Fibroblast of lung (primary cell): ENCODE measurements at places on chromosomes 3 and 15. TPM values are rescaled to one million over a fixed set of nuclear protein-coding genes. Genes with fewer than 3 reads are reported as not detected.

DNA sequence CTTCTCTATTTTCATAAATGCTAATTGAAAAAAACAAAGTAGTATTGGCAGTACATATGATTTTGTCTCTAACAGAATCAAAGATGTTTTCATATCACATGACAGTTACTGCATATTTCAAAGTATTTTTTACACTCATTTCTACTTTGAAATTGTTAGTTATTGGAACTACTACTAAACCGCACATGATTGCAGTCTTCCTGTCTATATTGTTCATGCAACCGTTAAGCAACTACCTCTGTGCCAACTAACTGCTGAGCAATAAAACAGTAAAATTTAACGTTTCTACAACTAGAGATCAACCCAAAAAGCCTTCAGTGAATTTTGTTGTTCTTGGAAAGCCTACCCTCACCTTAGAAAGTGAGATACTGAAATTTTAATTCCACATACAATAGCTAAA, 64.2 kb downstream of the DMXL2 start:
- no peaks in the 10 kb centered on the region for H3K27me3 ChIP-seq
- no peak overlapping the region for H3K4me3 ChIP-seq
- no peaks in the 10 kb centered on the region for H3K4me1 ChIP-seq
- H3K36me3 ChIP-seq = no peaks in the 10 kb centered on the region

DNA sequence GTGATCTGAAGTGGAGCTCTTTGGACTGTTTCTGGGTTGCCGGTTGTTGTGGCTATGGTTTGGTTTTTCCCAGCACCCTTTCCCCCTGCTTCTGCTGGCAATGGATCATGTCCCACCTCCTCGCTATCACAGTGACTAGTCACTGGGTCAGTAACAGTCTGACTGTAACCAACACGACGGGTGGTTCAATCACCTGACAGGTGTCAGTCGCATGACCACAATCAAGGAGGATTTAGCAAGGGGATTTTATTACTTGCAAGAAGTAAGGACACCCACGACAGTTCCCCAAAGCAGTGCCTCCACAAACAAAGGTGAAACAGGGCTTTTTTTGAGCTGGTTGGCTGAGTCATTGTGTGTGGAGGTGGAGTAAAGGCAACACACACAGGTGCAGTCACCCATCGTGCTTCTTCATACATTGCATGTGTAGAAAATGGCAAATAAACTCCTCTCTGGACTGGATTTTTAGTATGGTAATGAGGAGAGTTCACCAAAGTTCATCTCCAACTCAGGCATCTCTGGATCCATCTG, 58.8 kb upstream of the FAM3D start:
- no peak for DNase-seq
- H3K4me1 ChIP-seq = no peaks in the 10 kb centered on the region
- H3K4me3 ChIP-seq = no peak overlapping the region
- H3K27ac ChIP-seq = no peak overlapping the region

DNA sequence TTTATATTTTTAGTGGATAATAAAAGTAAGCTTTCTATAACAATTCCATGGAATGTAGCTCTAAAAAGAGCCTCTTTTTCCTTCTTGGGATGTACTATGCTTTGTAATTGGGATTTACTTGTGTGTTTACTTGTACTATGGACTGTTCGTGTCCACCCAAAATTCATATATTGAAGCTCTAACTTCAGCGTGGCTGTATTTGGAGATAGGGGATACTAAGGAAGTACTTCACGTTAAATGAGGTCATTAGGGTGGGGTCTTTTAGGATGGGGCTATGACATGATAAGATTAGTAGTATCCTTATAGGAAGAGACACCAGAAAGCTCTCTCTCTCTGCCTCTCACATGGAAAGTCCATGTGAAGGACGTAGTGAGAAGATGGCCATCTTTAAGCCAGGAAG, 64.9 kb downstream of the P3H2 start:
- no peaks in the 10 kb centered on the region for H3K36me3 ChIP-seq
- no peak overlapping the region for H3K27ac ChIP-seq
- no peaks in the 10 kb centered on the region for H3K27me3 ChIP-seq
- H3K4me3 ChIP-seq = no peak overlapping the region

GRCh38 chr3:55782807-55783206, 295.7 kb upstream of the WNT5A start:
- H3K36me3 ChIP-seq = no peaks in the 10 kb centered on the region
- no peak overlapping the region for H3K27ac ChIP-seq
- DNase-seq = no peak
- no peaks in the 10 kb centered on the region for H3K4me1 ChIP-seq
- H3K27me3 ChIP-seq = no peaks in the 10 kb centered on the region

DNA sequence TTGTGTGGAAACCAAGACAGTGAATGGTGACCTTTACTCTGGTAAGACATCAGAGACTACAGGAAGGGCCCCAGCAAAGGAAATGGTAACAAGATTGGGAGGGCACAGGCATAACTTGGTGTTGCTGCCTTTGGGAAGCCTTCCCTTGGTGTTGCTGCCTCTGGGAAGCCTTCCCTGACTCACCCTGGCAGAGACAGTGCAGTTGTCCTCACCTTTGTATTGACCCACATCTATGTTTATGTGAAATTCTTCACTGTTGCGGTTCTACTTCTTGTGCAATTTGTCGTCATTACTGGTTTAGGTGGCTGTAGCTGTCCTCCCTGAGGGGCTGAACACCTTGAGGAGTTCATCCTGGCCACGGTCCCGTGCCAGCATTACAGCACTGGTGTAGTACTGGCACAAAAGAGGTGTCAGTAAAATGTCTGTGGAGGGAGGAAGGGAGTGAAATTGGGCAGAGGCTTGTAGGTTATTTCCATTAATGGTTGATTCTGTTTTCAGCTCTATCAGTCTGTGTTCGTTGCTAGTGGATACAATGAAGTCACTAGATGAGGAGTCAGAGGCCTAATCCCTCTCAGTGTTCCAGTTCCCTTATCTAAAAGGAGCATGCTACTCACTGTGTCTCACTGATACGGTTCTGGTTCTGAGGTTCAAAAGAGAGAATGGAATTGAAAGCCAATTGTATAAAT, 21.6 kb downstream of the IFT122 start:
- no peak overlapping the region for H3K4me3 ChIP-seq
- peaks cover 1% of the 10 kb centered on the region for H3K36me3 ChIP-seq
- DNase-seq = no peak
- no peak overlapping the region for H3K27ac ChIP-seq

GRCh38 chr3:171574556-171575240, 114.5 kb upstream of the TNIK start:
- H3K27me3 ChIP-seq = no peaks in the 10 kb centered on the region
- no peak overlapping the region for H3K27ac ChIP-seq
- H3K4me1 ChIP-seq = no peaks in the 10 kb centered on the region
- peak; percentile 40 for DNase-seq
- H3K4me3 ChIP-seq = no peak overlapping the region

GRCh38 chr3:47376393-47376792, 4.4 kb upstream of the PTPN23 start:
- no peaks in the 10 kb centered on the region for H3K27me3 ChIP-seq
- DNase-seq = no peak
- H3K27ac ChIP-seq = no peak overlapping the region
- no peaks in the 10 kb centered on the region for H3K36me3 ChIP-seq
- peaks cover 3% of the 10 kb centered on the region for H3K4me1 ChIP-seq

DNA sequence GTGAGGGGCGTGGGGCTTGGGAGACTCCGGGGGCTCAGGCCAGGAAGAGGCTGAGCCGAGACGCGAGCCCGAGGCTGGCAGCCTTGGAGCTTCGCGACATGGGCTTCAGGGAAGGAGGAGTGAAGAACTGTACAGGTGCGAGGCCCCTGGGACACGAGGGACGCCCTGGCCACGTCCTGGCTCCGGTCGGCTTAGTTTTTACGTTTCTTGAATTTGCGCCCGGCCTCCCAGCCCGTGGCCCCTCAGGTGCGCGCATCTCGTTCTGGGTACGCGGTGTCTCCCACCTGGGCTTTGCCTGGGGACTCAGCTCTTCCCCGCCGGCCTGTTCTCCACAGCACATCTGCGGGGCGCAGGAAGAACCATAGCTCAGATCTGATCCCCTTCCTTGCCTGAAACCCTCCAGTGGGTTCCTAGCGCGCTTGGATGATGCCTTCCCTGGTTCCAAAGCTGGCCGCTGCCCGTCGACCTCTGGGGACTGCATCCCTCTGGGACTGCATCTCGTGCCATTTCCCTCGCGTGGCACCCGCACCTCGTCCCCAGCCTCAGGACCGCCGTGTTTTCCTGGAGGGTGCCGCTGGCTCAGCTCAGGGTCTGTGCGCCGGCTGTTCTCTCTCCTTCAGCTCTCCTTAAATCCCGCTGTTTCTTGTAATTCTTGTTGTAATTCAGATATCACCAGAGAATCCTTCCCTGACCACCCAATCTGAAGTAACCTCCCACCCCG, 614 bp downstream of the CHCHD6 start:
- no peaks in the 10 kb centered on the region for H3K36me3 ChIP-seq
- no peak for DNase-seq
- H3K4me1 ChIP-seq = no peaks in the 10 kb centered on the region
- peak overlapping the region; percentile 68 for H3K4me3 ChIP-seq
- no peak overlapping the region for H3K27ac ChIP-seq
- no peaks in the 10 kb centered on the region for H3K27me3 ChIP-seq

DNA sequence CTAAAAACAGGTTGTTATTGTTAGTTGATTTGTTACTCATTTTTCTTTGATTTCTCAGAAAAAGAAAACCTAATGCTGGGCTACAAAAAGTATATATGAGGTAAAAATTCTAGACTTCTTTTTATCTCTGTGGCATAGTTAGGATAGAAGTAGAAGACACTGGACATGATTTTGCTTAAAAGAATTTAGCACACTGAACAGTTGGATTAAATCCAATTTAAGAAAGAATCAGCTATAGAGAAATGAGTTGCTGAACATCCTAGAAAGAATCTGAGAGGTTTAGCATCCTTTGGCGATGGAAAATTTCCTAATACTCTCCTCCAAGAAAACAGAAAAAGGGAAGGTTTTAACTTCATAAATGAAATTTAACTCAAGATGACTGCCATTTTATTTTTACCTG, 259.7 kb downstream of the TBL1XR1 start:
- no peaks in the 10 kb centered on the region for H3K4me1 ChIP-seq
- peak; percentile 73 for DNase-seq
- H3K27me3 ChIP-seq = no peaks in the 10 kb centered on the region
- H3K36me3 ChIP-seq = no peaks in the 10 kb centered on the region
- H3K4me3 ChIP-seq = no peak overlapping the region

- H3K36me3 ChIP-seq = no peaks in the 10 kb centered on the region
- no peaks in the 10 kb centered on the region for H3K4me1 ChIP-seq
- no peaks in the 10 kb centered on the region for H3K27me3 ChIP-seq
- no peak overlapping the region for H3K27ac ChIP-seq
- no peak overlapping the region for H3K4me3 ChIP-seq
- DNase-seq = no peak
These were observed 247.4 kb upstream of the TRIM42 start for GRCh38 chr3:140430494-140430893.

- H3K27me3 ChIP-seq = no peaks in the 10 kb centered on the region
- no peak overlapping the region for H3K4me3 ChIP-seq
- peak; percentile 80 for DNase-seq
These were observed 31.0 kb downstream of the MITF start for GRCh38 chr3:69770219-69770618.

DNA sequence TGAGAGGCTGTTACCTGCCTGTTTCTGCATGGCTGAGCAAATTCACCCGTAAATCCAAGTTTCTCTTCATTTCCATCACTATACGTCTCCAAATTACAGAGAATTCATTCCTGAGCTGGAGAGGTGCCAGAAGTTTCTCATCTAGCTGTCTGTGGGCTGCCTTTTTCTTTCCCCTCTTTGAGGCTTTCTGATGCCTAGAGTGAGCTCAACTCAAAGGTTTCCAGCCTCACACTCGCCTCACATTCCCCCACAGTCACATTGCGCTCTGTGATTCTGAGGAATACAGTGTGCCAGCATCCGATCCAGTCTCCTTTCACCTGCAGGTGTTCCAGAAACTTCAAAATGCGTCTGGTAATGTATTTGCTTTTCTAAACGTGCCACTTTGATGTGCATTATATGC, 267.2 kb downstream of the MFSD1 start:
- no peak for DNase-seq
- H3K27me3 ChIP-seq = no peaks in the 10 kb centered on the region
- no peak within 1 kb of the TSS for H3K27ac ChIP-seq
- H3K4me1 ChIP-seq = no peaks in the 10 kb centered on the region

GRCh38 chr3:185328324-185329004, 34.5 kb upstream of the MAP3K13 start:
- H3K27ac ChIP-seq = no peak overlapping the region
- no peaks in the 10 kb centered on the region for H3K27me3 ChIP-seq
- H3K4me1 ChIP-seq = no peaks in the 10 kb centered on the region
- no peak for DNase-seq
- no peaks in the 10 kb centered on the region for H3K36me3 ChIP-seq

DNA sequence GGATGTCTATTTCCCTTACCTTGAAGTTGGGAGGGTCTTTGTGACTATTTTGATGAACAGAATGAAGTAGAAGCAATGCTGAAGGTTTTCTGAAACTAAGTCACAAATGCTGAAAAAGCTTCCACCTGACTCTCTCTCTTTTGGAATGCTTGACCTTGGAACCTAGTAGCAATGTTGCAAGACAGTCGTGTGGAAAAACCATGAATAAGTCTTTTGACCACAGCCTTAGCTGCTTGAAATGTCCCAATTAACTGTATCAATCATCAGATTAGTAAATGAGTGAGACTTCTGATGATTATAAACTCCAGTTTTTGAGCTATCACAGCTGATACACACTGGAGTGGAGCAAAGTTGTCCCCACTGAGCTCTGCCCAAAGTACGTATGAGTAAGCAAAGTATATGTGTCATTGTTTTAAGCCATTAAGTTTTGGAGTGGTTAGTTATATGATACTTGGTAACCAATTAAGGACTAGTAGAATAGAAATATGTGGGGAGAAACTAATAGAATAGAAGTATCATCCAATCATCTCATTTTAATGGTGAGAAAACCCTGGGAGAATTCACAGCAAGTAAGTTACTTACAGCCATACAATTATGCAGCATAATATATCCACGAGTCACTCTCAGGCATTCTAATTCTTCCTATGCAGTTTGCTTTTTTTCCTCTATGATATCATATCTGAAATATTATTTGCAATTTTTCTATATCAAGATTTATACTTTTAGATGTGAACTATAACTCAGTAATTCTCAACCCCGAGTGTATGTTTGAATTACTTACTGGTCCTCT, 1010.6 kb downstream of the ROBO2 start:
- H3K36me3 ChIP-seq = no peaks in the 10 kb centered on the region
- no peak overlapping the region for H3K4me3 ChIP-seq
- no peaks in the 10 kb centered on the region for H3K27me3 ChIP-seq
- peak; percentile 30 for DNase-seq

- no peak overlapping the region for H3K27ac ChIP-seq
- H3K27me3 ChIP-seq = peaks cover 11% of the 10 kb centered on the region
- peaks cover 10% of the 10 kb centered on the region for H3K4me1 ChIP-seq
- H3K4me3 ChIP-seq = no peak overlapping the region
- no peaks in the 10 kb centered on the region for H3K36me3 ChIP-seq
These were observed 284.9 kb downstream of the UACA start for GRCh38 chr15:70478251-70478990.

CD276 gene
- 103 and 108 TPM in 2 replicates for polyA plus RNA-seq

CCRL2 gene
- polyA plus RNA-seq = 0.46 and 3.7 TPM in 2 replicates

FBXL22 gene
- polyA plus RNA-seq = 0.20 and 0.87 TPM in 2 replicates
